ENCODE measurements at places on chromosomes 5 and 9.

- DNase-seq, result no peak
These were observed at the start of gene GOLGA2 for GRCh38 chr9:128275198-128276007. Gene GOLGA2, minus strand, starts transcription at chr9:128276007. Its CDS starts 31 bp downstream, at chr9:128275976.

DNA sequence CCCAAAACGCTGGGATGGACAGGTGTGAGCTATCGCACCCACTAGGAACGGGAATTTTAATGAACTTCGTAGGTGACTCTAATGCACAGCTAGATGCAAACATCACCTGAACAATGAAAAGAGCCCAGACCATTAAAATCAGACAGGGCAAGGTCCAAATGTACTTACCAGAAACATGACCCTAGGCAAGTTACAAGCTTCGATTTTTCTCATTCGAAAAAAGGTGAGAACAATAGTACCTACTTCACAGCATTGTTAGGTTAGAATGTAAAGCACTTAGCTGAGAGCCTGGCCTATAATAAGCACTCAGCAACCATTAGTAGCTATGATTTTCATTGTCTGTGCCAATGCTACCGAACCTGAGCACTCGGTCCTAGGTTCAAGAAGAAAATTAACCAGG, 5.8 kb upstream of the KLHL3 start:
- DNase-seq, result no peak

DNA sequence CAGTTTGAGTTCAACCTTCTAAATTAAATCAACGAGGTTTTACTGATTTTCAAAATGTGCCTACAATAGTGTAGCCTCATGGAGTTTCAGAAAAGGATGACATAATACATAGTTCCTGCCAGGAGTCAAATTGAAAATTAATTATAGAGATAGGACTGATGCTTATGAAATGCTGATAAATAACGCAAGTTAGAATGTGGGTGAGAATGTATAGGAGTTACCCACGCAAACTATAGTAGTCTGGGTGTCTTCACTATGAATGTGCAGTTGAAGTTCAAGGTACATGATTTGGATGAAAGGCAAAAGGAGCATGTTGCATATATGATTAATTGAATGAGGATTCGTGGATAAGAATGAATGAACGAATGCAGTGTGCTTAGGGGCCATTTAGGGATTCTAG, 95.7 kb downstream of the SV2C start:
- no peak for DNase-seq

DNA sequence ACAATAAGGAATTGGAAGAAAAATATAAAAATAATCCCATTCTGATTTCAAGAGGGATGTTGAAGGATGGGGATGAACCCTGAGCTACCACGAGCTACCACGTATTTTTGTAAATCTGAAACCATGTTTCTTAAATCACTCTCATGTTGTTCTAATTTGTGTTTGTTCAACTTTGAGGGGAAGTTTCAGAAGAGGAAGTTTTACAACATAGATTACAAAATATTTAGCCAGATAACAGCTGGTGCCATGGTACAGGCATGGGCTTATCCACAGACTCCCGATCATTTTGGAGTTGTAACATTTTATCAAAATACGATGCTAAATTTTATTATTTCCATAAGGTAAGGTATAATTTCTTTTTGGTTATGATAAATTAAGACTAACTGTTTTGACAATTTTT, 15.2 kb downstream of the CCDC125 start:
- no peak for DNase-seq

- DNase-seq, result no peak
These were observed 12.5 kb upstream of the ZSWIM6 start for GRCh38 chr5:61319388-61320146.

- no peak for DNase-seq
These were observed 172.3 kb upstream of the CDH6 start for GRCh38 chr5:31021181-31021624.

DNA sequence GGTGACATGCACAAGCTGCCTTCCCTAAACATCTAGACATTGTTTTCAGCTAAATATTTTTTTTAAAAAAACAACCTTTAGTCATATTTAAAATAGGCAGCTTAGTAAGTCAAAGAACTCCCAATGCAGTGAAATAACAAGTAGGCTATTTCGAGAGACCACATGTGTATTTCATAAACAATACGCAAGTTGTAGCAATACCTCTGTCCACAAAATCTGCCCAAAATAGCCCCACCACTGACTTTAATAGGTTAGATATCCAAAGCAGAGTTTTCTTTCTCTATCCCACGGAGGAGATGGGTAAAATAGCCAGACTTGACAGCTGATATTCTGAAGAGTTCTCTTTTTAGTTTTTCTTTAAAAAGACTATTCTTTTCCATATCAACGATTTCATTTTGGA, 1.2 kb downstream of the SLC24A2 start:
- no peak for DNase-seq

DNA sequence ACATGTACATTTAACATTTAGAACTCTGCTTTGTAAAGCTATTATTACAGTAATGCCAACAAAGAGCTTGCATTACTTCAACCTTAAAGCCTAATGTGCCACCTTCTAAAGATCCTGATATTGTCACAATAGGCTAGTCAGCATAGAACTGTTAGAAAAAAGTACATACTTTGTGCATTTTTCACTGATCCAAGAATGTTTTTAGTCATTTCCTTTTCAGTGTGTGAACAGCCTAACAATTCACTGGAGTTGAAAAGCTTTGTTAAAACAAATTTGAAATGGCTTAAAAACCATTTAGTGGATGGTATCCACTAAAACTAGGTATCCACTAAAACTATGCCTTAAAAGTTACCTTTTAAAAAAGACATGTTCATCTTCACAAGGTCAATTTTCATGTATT, 4.5 kb downstream of the RPS6 start:
- no peak for DNase-seq

DNA sequence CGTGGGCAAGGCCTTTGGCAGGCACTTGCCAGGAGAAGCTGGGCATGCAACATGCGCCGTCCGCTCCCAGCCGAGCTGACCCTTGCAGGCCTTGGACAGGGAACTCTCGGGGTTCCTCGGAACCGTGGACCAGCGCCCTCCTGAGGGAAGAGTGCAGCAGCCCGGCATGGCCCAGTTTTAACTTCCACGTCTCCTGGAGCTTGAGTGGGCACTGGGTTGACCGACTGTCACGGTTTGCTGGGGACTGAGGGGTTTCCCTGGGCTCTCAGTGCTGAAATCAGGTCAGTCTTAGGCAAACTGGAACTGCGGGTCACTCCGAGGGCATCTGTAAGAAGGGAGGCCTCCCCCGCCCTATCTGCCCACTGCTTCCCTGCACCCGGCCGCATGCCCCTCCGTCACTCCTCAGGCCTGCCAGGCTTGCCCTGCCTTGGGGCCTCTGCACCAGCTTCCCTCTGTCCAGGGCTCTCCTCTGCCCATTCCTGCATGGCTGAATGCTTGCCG, 87.0 kb upstream of the PHYKPL start:
- DNase-seq, result no peak

DNA sequence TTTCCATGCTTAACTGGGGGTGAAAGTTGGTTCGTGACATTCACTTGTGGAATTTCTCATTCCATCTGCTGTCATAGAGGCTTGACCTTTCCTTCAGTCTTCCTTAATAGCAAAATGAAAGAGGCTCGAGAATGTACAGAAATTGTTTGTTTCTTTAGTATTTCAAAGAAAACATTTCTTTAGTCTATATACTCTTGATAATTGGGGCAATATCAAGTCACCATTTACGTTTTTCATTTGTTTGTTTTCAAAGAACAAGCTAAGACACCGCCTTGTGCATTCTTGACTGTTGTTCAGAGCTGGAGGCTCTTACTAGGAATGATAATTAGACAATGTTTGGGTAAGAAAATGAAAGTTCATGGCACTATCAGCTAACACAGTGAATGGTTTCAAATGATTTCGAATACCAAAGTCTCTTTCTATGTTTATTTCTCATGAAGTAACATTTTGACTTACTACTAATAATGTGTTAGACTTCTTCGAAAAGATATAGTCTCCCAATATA, 835.4 kb downstream of the SEMA5A start:
- DNase-seq, result no peak

GRCh38 chr5:89946916-89947315, 462.6 kb downstream of the CETN3 start:
- DNase-seq, result no peak

DNA sequence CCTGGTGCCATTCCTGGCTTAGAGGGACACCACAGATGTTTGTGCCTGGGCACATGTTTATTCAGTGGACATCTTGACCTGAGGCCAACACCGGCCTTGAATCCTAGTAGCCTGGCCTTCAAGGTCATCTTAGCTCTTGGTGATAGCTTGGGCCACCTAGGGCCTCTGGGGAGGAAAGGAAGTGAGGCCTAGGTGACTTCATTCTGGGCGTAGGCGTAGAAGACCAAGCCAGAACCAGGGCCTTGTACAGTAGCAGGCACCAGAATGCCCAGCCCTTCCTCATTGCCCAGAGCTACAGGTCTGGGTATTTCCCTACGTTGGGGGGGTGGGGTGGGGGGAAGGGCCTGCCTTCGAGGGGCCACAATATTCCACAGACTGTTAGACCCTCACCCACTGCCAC, 33.8 kb downstream of the WNK2 start:
- no peak for DNase-seq

DNA sequence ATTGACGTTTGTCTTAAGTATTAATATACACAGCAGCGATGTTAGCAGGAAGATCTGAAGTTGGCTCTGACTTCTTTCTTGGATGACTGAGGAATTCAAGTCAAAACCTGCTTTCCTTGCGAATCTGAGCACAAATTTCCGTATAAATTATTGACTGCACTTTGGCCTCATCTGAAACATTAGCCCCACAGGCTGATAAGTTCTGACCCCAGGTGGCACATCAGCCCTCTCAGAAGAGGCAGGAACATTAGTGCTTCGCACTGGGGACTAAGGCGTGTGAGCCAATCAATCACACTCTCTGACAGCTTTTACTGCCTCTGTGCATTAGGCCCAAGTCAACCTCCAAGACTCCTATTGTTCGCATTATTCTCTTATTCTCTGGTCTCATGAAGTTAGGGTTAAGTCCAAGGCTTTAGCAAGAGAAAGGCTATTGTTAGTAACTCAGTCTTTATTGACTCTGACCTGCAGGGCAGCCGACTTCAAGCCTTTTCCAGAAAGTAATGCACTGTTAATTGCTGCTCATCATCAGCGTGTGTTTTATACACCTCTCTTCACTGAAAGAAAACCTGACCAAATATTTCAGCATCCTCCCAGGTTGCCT, 84.2 kb downstream of the ZNF608 start:
- no peak for DNase-seq

- no peak for DNase-seq
These were observed 623 bp upstream of the TRIM36 start for GRCh38 chr5:115170134-115170928.

- DNase-seq, result no peak
These were observed 52.7 kb upstream of the ERCC6L2 start for GRCh38 chr9:95822583-95823431.

DNA sequence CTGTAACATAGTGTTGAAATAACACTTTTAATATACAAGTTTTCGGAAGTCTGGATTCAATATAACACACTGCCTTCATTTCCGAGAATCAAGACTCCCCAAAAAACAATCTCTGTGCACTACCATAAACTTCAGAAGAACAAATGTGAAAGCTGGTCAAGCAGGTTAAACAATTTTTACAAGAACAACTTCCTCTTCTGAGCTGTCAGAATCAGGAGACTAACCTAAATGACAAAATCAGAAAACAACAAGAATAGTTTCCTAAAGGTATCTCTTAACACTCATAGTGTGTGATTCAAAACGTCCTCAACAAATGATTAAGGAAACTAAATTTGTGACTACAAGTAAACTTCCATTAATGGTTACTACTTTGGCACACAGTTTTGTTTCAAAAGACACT, 11.6 kb downstream of the C9orf72 start:
- DNase-seq, result no peak

- DNase-seq, result no peak
These were observed 4.1 kb upstream of the CARD9 start for GRCh38 chr9:136377341-136378169.

- DNase-seq, result no peak
These were observed 1809.9 kb upstream of the ACO1 start for GRCh38 chr9:30574355-30575151.

- DNase-seq, result no peak
These were observed 45.0 kb downstream of the SECISBP2 start for GRCh38 chr9:89363311-89363670.

- no peak for DNase-seq
These were observed 39.0 kb upstream of the HOMER1 start for GRCh38 chr5:79552984-79553383.

DNA sequence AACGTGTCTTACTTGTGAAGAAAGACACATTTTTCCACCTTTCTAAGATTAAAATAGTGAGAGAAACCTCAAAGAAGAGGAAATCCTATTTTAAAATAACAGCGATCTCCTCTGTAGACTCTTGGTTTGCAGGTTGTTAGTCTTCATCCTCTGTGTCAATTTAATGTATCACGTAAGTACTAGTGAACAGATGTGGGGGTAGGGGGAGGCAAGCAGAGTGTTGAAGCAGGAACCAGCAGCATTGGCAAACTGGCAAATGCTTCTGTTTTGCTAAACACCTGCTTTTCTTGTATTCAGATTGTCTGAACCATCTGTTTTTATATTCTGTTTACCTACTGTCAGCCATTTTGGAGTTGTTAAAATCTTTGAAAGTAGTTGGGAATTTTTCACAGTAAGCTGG, 159.3 kb upstream of the TLX3 start:
- no peak for DNase-seq

DNA sequence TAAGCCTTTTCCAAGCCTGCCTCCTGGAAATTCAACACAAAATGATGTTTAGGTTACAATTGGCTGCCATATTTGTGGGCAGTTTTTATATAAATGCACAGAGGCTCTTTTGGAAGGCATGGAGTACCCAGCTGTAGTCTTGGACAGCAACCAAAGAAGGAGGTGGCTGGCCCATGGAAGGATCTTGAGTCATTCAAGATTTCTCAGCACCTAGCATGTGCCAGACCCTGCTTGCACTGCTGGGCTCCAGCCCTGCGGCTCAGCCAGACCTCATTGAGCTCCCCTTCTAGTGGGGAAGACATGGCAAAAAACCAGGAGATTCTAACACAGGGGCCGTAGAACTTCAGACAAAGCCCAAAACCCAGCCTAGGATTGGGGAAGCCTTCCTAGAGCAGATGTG, 22.1 kb downstream of the JADE2 start:
- DNase-seq, result no peak

- DNase-seq, result no peak
These were observed 291.1 kb downstream of the NR2F1-AS1 start for GRCh38 chr5:93289942-93290341.

GRCh38 chr9:112286926-112287325, 46.5 kb downstream of the PTBP3 start:
- no peak for DNase-seq
